Stimulated activated CD8-positive, alpha-beta memory T cell treated with anti-CD3 and anti-CD28 coated beads, Interleukin-4, amount 100 ng/mL, for 1 hour (primary cell): ENCODE measurements at places on chromosomes 2 and 18.

DNA sequence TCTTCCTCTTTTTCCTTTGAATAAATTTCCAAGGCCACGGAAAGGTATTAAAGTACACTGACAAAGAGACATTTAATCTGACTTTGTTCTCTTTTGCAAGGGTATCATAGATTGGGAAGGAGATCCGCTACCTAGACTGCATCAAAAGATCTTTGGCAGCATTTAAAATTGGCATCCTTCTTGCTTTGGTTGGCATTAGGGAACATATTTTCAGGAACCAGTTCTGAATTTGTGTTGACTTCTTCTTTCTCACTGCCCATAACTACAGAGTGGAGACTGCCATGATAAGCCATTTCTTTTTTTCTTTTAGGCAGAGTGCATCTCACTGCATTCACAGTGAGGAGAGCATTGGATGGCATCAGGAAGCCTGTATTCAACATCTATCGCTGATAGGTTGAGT, 83.4 kb downstream of the DOCK10 start:
- DNase-seq: no peak

GRCh38 chr2:58899692-58900091, 658.6 kb upstream of the FANCL start:
- DNase-seq: no peak

DNA sequence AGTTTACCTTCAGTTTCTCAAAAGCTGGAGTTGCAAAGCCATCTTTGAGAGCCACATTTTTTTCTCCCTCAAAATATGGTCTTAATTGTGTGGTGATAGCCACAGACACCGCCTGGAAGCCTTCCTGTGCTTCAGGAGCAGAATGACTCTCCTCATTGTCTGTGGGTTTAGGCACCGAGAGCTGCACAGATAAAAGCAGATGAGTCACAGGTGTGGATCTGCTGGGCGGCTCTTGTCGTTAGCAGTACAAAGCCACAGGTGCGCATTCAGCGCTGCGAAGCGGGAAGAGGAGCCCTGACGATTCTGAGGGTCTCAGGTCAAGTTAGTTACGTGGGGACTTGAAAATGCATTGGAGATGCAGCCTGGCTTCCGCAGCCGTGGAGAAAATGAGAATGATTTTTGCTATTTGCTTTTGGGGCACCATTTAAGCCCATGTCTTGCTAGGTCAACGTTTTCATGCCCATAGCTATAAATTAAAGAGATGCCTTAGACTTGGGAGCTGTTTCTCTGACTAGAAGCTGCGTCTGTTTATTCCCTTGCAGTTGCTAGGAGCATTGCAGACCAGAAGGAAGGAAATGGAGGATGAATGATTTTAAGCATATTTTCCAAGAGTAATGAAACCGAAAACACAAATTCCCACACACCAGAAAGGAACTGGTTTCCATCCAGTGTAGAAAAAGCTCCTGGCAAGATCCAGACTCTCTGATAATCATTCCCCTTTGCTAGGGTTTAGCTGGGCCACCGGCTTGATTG, 51.5 kb downstream of the KLHL29 start:
- DNase-seq: no peak

GRCh38 chr2:235300368-235301201, 193.3 kb upstream of the AGAP1 start:
- no peak for DNase-seq

DNA sequence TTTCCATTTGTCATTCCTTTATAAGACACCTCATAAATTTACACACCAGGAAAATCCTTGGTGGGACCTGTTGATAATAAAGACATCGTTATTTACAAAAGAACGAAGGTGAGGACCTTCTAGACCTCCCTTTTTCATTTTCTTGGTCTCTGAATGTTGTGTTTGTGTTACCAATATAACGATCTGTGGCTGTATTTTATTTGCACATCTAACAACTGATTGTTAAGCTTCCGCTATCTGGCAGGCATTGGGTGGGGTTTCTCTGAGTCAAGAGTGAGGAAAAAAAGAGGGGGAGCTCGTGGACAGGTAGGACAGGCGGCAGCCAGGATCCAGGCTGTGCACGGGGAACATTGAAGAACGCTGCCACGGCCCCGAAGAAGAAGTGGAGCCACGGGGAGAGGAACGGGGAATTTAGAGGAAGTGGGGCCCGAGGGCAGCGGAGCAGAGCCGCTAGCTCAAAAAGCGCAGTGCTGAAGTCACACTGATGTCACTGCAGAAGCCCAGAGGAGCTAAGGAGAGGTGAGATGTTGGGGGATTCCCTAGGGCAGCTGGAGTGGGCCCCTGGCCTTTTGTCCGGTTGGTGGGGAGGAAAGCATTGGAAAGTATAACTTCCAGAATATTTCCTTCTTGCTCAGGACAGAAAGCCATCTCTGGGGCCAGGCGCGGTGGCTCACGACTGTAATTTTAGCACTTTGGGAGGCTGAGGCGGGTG, 20.9 kb upstream of the DNMT3A start:
- peak; percentile 36 for DNase-seq

DNA sequence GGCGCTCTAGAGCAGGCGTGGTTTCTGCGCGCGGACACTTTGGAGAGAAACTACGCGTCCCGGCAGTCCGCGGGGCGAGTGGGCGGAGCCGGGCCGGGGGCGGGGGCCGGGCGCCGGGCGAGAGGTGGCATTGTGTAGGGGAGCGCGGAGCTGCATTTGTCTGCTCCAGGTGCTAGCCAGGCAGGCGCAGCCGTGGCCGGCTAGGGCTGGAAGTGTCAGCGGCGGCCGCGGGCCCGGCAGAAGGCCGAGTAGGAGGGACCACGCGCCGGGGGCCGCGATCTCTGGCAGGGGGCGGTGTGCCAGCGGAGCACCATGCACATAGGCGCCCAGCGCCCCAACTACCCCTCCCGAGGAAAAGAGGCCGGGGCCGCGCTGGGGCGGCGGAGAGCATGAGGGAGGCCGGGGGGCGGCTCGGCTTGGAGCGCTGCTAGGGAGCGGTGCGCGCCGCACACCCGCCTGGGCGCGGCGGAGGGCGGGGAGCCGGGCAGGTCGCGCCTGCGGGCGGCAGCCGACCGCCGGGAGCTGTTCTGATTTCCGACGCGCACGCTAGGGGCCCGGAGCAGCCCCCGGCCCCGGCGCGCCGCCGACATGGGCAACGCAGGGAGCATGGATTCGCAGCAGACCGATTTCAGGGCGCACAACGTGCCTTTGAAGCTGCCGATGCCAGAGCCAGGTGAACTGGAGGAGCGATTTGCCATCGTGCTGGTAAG, at the start of gene FMNL2:
FMNL2 (plus strand) TSS at position 159 of the 710 bp plus-strand sequence.
- DNase-seq: no peak

- DNase-seq: no peak
Observed at GRCh38 chr2:18799397-18799796, 210.0 kb upstream of the NT5C1B start.

DNA sequence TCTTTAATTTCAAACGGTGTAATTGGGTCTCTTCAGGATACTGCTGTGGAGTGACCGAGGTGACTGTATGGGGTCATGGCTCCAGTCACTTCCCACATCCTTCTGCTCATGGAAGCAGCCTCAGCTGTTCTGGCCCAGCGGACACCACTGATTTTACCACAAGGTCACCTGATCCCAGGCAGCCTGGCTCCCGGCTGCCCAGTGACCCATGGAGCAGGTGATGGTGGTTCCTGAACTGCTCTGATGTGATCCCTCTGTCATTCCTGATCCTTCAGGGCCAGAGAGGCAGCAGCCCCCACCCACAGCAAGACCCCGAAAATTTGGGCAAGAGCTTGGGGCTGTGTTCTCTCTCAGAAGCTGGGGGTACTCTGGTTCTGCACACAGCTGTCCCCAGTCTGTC, 35.5 kb upstream of the HS6ST1 start:
- no peak for DNase-seq

DNA sequence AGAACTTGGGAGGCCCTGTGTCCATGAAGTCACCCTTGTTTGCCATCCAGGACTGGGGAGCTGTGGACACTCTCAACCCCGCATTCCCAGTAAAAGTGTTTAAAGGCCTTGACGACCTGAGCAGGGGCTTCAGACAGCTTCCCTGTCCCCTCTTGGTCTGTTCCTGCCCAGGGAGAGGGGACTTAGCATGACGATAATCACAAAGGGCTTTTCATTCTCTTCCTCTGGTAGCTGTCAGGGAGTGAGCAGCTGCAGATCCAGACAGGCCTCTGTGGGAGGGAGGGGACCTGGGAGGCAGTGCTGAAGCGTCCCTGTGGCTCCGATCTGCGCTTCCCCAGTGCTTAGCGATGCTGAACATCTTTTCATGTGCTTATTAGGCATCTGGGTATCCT, 77.8 kb upstream of the HS6ST1 start:
- DNase-seq: no peak

- DNase-seq: no peak
Observed at GRCh38 chr2:232587512-232587911, 37.0 kb downstream of the EIF4E2 start.

GRCh38 chr2:229416116-229416694, 145.1 kb upstream of the PID1 start:
- no peak for DNase-seq

GRCh38 chr2:66095820-66096345, 339.0 kb upstream of the MEIS1 start:
- DNase-seq: no peak
